ENCODE measurements at places on chromosomes 6 and 20.
A peak's percentile ranks its signal among the peaks of the same experiment; 100 is the strongest.

- no peak for DNase-seq
Measured at GRCh38 chr20:4885877-4886276, 115.4 kb downstream of the SLC23A2 start.

- no peak for DNase-seq
Measured at GRCh38 chr6:38503960-38504682, 135.6 kb downstream of the BTBD9 start.

- DNase-seq, result no peak
Measured at GRCh38 chr6:132695773-132696172, 18.1 kb downstream of the VNN1 start.

DNA sequence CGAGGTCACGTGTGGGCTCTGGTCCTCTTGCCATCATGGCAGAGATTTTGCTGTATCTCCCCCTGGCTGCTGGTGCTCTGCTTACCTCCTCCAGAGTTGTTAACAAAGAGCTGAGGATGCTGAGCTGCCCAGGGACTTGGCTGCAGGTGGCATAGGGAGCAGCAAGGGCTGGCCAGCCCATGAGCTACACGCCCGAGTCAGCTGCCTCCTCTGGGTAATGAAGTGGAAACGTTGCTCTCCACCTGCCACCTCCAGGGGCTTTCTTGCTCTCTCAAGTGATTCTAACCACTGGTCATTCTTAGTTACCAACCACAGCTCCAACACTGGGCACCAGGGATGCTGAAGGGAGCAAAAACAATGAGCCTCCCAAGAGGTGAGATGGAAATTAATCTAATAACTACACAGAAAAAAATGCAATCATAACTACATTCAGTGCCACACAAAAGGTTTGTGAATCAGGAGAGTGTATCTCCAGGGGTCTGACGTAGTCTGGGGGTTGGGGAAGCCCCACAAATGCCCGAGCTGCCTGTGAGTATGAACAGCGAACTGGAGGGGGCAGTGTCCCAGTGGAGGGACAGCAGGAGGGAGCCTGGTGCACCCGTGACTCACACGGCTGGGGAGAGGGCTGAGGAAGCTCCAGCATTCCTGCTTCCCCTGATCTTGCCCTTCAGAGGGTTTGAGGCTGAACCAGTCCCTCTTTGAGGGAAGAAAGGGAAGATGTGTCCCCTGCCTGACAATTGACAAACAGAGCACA is 78.7 kb downstream of the CDH26 start:
- DNase-seq, result no peak

GRCh38 chr20:63177134-63177784 is 38.7 kb downstream of the YTHDF1 start:
- peak; percentile 56 for DNase-seq

DNA sequence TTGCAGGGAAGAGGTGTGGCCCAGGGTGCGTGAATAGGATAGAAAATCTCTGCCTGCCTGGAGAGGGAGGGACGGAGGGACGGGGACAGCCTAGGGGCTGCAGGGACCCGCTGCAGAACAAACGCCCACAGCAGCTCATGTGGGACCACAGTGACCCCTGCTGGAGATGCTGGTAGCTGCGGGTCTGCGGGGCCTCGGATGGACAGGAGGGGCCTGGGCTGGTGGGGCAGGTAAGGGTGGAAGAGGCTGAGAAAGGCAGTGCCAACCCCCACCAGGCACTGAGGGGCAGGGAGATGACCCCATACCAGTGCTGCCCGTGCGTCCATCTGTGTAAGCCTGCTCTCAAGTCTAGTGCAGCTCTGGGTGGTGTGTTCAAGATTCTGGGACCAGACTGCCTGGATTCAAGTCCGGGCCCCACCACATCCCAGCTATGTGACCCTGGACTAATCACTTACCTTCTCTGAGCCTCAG is 39.4 kb downstream of the KIAA1755 start:
- DNase-seq, result peak; percentile 96

DNA sequence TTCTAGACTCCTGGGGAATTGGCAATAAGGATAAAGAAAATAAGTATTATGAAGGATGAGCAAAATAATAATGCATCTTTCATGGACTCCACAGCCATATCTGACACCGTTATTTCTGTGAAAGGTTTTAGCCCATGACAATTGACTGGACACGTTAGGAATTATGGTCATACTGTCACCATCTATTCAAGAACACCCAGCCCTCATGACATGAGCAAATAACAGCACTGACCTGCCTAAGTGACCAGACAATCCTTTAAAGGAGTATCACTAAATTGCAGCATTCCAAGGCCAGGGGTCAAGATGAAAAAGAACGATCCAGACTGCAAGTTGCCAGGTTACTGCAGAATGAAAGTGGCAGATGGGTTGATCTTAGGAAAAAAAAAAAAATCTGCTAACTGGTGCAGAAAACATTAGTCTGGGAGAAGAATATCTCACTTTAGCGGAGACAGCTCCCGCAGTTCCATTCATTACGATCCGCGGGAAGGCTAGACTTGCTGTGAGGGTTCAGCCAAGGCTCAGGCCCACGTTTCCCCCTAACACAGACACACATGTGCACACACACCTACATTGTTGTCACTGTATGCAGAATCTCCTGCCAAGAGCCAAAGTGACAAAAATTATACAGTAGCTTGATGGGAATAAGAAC is 237.7 kb upstream of the AGPAT4 start:
- DNase-seq, result no peak

DNA sequence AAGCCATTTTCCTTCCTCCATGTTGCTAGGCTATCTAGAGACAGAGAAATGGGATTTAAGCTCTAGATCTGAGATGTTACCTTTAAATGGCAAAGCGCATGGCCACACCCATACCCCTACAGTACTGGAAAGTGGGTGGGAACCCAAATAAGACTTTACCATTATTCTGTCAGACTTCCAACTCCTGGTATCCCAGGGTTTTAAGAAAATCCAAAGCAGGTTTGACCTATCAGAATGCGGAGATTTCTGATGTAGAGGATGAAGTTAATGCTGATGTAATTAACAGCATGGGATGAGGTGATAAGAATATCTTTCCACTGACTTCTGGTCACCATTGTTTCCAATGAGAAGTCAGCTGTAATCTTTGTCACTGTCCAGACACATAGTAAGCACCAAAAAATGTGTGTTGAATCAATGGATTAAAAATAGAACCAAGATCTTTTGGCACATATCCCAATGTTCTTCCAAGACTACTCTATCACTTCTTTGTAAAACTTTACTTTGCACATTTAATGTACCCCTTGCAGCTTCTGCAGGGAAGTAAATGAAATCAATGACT is 140.8 kb upstream of the INSM1 start:
- DNase-seq, result no peak

- DNase-seq, result no peak
Measured at GRCh38 chr6:18978337-18979128, 591.4 kb downstream of the RNF144B start.

DNA sequence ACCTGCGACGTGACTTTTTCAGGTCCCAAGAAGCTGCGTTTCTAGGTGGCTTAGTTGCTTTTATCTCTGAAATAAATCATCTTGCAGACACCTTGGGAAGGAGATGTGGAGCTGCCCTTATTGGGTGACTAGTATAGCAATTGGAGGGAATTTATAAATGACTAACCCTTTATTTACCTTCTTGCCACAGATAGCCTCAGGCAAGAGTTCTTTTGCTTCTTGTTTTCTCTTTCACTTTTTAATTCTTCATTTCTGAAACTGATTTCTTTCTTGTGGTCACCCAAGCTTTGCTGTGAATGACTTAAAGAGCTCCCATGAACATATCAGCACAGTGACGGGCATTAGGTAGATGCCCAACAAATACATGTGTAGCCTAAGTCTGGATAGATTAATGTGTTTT is 3.0 kb downstream of the ADGRF4 start:
- DNase-seq, result no peak

DNA sequence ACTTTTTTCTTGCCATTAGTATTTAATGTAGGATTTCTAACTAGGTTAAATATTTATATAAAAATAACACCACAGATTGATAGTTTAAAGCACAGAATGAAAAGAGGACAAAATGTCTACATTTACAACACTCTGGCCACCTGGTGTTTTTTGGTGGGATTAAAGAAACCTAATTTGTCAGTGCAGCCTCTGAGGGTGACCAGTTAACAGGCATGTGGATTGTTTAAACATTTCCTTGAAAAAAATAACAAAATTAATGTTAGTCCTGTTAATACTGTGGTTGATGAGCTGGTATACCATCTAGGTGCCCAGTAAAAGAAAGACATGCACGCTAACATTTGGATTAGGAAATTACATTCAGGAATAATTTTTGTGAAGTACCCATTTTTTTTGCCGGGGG is 8.8 kb downstream of the SLC9A8 start:
- DNase-seq, result no peak

GRCh38 chr6:157635388-157636244 is 187.4 kb upstream of the SNX9 start:
- no peak for DNase-seq

DNA sequence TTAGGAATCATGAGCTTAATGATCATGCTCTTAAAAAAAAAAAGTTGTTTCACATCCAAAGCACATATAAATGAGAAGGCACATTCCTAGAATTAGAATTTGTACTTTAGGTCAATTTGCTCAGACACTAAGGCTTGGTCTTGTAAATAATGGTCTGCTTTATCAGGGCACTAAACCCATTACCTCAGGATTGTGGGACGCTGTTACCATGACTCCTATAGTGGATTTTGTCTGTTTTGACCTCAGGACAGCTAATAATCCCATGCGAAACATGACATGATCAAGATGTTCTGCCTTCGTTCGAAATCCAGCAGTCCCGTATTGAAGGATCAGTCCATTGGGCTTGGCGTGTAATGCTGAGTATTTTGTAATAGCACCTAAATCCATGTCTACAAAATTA is 2.4 kb downstream of the PGM3 start:
- DNase-seq, result no peak

- no peak for DNase-seq
Measured at GRCh38 chr6:143014764-143015163, 45.9 kb upstream of the AIG1 start.

DNA sequence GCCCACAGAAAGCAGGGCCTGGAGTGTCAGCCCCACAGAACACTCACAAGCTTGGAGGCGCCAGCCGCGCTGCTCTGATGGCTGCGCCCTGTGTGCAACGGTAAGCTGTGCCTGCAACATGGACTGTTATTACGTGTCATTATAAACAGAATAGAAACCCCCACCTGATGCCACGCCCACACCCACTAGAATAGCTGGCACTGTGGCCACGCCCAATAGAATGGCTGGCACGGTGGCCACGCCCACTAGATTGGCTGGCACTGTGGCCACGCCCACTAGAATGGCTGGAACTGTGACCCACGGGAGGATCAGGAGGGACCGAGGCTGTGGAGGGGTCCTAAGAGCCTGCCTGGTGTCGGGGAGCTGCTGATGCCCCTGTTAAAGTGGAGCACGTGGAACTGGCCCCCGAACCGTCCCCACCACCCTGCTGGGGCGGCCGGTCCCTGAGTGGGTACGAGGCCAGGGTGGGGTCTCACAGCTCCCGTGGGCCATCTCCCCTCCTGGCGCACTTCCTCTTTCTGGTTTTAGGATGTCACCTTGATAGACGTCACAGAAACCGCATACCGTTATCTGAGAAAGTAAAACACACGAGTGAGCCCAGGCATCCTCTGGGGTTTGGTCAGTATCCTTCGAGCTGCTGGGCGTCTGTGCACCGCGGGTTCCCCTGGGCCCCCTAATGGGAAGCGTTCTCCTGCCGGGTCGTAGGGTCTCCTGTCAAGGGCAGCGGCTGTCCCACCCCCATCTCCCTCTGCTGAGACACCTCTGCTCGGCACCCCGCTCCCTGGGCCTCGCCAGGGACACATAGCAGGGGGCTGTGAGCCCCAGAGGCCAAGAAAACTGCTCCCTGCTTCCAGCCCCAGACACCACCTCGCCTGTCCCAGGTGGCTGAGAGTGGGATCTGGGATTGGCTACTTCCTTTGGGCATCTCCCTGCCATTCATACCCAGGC is 25.4 kb downstream of the SLC17A9 start:
- DNase-seq, result no peak

DNA sequence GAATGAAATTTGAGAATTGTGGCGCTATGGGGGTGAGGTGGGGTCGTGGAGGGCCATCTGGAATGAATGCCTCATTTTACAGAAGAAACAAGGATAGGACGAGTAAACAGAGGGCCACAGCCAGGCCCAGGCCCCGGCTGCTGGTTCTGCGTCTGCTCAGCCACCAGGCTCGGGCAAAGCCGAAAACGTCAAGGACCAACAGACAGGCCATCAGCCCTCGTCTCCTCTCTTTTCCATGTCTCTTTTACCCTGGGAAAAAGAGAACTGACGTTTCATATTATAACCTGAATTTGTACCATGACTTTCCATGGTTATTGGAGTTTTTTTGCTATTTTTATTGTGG is 212.4 kb upstream of the ARID1B start:
- no peak for DNase-seq

GRCh38 chr20:17617212-17617867 is 47.5 kb downstream of the DSTN start:
- DNase-seq, result peak; percentile 67

- no peak for DNase-seq
Measured at GRCh38 chr6:142361779-142362750, 60.3 kb downstream of the ADGRG6 start.

- DNase-seq, result peak; percentile 62
Measured at GRCh38 chr6:137878486-137879285, 11.6 kb downstream of the TNFAIP3 start.

DNA sequence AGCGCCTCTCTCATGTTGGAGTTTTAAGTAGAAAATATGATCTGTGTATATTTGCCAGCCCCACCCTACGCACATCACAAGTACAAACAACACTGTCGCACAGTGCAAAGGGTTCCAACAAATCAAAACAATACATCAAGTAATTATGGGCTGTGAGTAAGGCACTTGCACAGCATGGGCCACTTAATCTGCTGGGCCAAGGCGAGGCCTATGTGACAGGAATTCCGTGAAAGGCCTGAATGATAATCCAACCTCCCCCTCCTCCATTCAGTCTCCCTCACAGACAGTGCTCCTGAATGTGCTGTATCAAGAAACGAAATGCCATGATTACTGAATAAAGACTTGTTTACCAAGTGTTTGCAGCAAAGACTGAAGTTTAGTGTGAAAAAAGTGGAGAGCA is 130.1 kb upstream of the SLC2A12 start:
- DNase-seq, result no peak

DNA sequence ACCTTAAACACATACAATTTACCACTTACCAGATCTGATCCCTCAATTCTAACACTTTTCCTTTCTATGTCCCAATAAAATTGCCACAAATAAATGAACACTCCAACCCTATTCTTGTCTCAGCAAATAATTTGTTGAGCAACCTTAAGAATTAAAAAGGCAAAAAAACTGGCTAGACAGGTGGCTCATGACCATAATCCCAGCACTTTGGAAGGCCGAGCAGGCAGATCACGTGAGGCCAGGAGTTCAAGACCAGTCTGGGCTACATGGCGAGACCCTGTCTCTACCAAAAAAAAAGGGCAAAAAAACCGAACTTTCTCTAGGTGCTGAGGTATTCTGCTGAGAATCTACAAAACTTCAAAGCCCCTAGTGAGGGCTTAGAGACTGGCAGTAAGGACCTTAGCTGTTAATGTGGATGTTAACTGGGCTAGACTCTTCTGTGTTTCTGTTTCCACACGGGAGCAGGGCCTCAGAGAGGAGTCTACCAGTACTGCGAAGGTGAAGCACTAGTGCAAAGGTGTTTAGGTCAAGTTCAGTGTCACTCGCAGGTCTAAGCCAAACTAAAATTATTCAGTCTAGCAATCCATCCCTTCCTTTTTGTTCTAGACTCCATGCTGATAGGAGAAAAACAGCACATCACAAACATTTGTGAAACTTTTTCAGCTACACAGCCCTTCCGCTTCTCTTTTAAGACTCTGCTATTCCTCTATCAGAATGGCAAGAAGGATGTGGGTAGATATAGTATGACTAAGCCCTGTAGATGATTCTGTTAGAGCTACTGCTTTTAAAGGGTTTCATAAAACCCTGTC is 2.6 kb downstream of the FASTKD5 start:
- DNase-seq, result no peak

- DNase-seq, result no peak
Measured at GRCh38 chr6:108655806-108656651, 95.3 kb downstream of the FOXO3 start.

Data from neural crest cell (in vitro differentiated cells).